ENCODE measurements at places on chromosomes 5 and 9. TPM values are rescaled to one million over a fixed set of nuclear protein-coding genes. Genes with fewer than 3 reads are reported as not detected.
A peak's percentile ranks its signal among the peaks of the same experiment; 100 is the strongest.

Gene OBP2B
- not detected for total RNA-seq

Gene HTR4
- total RNA-seq: not detected

Gene C7
- 1.4 TPM for total RNA-seq

Gene HRCT1
- total RNA-seq: not detected

Gene BAAT
- 0.17 TPM for total RNA-seq

Gene RXRA
- 25.0 TPM for total RNA-seq

Gene FOXD4L3
- not detected for total RNA-seq

Gene TMEM174
- total RNA-seq: not detected

DNA sequence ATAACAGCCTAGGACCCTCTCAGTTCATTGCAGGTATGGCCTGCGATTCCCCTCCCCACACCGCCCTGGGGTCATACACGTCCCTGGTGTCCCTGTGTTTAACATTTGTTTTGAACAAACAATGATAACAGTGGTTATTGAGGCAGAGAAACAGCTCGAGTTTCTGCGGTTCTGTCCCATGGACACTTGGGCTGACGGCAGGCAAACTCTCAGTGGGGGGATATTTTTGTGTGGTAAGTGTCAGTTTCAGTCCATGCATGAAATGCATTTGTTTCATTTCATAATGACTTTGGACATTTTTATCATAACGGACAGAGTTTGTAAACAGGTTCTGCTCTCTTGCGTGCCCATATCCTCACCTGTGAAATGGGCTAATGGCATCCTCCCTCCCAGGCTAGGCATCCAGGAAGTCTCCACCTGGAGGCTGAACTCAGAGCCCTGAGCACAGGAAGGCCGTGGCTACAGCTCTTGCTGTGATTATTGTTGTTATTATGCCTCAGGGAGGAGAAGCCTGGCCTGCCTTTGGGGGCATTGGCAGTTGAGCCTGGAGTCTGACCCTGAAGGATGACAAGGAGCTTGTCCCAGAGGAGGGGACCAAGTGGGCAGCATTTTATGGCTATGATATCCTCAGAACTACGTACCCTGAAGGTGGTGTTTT lies 190.9 kb downstream of the GADD45G start:
- no peak for DNase-seq

DNA sequence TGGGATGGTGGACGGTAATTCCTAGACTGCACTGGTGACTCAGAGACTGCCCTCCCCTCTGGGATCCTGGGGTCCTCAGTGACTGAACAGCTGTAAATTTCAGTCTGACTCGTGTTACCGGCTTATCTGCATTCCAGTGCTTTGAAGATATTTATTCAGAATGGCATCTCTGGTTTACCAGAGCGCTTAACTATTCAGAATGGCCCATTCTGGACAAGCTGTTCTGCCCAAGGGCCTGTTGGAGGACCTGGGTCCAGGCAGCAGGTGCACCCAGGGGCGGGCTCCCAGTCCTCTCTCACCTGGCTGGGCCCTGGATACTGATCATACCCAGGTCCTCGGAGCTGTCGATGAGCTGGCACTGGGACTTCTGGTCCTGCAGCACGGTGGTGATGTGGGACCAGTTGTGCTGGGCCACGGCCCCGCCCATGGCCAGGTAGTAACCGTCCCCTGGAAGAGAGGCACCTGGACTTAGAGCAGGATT lies 48.0 kb downstream of the SARDH start:
- no peak for DNase-seq

DNA sequence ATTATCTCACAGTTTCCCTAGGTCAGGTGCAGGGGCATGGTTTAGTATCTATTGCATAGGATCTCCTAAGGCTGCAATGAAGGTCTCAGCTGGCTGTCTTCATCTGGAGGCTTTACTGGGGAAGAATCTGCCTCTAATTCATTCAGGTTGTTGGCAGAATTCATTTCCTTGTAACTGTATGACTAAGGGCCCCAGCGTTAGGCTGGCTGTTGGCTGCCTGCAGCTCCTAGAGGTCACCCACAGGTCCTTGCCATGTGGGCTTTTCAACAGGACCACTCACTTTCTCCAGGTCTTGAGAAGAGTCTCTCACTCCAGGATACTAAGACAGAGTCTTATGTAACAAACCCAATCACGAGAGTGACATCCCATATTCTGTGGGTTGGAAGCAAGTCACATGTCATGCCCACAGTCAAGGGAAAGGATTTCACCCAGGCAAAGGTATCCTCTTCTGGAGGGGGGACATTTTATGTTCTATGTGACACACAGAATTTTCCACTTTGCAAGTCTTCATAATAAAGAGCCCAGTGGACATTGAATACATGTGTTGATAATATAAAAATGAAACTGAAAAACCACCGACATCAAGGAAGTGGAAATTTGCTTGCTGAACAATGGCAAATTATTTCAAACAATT lies 38.2 kb downstream of the HMHB1 start:
- no peak for DNase-seq

DNA sequence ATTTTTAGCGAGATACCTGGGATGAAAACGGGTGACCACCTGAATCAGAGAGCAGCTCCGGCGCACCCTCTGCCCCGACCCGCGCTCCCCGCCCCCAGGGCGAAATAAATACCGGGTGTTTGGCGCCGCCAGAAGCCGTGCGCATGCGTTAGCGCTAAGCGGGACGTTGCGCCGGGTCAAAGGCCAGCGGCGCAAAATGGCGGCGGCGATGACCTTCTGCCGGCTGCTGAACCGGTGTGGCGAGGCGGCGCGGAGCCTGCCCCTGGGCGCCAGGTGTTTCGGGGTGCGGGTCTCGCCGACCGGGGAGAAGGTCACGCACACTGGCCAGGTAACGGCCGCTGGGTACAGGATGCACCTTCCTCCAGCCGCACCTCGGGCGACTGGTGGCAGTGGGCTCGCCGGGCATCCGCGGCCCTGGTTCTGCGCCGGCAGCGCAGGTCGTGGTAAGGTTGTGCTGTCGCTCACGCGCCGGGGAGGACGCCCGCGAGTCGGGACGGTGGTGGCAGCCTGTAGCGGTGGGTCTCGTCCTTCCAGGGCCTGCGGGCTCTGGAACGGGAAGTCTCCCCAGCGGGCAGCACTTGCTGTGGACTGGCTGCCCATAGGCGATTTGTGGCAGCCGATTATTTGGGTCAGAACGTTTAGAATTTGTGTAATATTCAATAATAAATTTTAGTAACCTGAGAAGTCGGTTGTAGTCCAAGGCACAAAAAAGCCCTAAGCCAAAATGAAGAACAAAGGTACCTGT lies at the start of gene NDUFS6:
Gene NDUFS6 (plus strand): TSS at position 186 of the 745 bp plus-strand sequence. CDS start 11 bp downstream, at position 197.
- DNase-seq: peak; percentile 80

DNA sequence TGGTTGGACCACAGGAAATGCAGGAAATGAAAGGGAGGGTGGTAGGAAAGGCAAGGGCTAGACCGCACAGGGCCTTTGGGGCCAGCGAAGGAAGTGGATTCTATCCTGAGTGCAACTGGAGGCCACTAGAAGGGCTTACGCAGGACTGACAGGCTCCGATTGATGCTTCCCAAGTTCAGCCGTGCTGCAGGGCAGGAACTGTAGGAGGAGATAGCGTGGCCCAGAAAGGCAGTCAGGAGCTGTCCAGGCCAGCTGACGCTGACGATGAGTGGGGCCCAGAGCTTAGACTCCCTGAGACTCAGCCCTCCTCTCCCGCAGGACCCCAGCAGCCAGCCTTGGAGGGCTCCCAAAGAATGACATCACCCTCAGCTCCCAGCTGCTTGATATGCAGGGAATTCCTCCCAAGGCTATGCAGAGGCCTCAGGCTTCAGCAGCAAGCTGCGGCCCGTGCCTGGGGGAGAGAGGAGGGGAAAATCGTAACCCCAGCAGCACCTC lies 48.8 kb downstream of the KCNIP1 start:
- peak; percentile 53 for DNase-seq

- no peak for DNase-seq
These were observed 149.0 kb upstream of the GRAMD2B start for GRCh38 chr5:126274076-126274762.

GRCh38 chr5:149551227-149552037 lies at the start of gene CSNK1A1:
Gene CSNK1A1 (minus strand): TSS chr5:149551439. CDS start chr5:149550964, 475 bp downstream.
- DNase-seq: peak; percentile 98

- DNase-seq: no peak
These were observed 106.0 kb downstream of the PALM2AKAP2 start for GRCh38 chr9:109886041-109886440.

- no peak for DNase-seq
These were observed 97.4 kb upstream of the FGF10 start for GRCh38 chr5:44486591-44486990.

DNA sequence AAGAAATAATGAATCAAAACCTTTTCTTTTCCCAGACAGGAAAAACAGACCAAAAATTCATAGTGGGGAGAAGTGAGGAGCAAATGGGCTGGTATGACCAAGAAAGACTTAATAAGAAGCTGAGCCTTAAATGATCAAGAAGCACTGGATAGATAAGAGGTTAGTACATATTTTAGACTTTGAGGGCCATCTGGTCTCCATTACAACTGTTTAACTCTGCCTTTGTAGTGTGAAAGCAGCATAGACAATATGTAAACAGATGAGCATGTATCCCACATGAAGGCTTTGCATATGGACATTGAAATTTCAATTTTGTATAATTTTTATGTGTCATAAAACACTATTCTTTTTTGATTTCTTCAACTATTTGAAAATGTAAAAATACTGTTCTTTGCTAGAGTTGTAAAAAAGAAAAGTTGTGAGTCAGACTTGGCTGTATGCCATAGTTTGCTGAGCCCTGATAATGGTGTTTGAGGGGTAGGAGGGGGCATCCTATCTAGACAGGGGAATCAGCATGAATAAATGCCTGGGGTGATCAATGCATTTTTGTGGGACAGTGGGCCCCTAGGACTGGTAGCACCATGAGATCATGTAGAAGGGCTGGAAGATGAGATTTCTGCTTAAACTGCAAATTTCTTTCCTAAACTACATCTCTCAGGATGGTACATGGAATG lies 91.8 kb upstream of the GPR151 start:
- no peak for DNase-seq

DNA sequence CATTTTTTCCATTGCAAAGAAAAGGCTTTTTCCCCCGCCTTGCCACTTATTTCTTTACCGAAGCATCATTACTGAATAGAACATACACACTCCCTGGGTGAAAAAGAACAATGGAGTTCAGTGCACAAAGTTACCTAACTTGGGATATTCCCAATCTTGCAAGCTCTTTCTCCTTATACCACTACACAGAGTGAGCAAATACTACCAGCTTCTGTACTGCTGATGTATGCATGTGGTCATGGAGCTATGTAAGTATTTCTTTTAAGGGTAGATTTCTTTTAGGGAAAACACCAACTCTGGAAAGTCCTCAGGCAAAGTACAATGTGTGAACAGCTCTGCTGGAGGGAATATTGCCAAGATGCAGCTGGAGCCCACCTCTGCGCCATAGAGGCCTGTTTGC lies 81.1 kb downstream of the AOPEP start:
- DNase-seq: no peak

GRCh38 chr5:140054086-140054689 lies 11.1 kb upstream of the NRG2 start:
- DNase-seq: no peak

DNA sequence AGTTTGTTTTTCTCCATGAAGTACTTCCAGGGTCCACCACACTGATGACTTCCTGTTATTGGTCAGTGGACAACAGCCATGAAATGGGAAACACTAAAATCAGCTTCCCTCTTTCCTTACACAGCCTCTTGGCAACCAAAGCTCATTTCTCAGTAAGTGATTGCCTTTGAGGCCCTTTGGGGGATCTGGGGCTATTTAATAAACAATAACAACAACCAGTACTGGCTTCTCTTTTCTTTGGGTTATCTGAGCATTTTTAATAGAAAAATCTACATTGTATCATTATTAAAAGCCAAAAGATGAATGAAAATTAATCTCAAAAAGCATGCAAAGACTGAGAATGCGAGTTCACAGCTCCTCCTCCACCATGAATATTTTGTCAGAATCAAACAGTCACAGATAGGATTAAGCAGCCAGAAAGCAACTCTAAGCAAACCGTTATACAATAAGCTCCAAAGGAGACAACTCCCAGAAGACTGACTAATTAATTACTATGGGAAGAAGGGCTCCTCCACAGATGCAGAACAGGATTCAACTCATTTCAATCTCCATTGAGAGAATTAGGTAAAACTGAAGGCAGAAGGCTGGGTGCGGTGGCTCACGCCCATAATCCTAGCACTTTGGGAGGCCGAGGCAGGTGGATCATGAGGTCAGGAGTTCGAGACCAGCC lies 68.3 kb downstream of the SERINC5 start:
- DNase-seq: no peak

DNA sequence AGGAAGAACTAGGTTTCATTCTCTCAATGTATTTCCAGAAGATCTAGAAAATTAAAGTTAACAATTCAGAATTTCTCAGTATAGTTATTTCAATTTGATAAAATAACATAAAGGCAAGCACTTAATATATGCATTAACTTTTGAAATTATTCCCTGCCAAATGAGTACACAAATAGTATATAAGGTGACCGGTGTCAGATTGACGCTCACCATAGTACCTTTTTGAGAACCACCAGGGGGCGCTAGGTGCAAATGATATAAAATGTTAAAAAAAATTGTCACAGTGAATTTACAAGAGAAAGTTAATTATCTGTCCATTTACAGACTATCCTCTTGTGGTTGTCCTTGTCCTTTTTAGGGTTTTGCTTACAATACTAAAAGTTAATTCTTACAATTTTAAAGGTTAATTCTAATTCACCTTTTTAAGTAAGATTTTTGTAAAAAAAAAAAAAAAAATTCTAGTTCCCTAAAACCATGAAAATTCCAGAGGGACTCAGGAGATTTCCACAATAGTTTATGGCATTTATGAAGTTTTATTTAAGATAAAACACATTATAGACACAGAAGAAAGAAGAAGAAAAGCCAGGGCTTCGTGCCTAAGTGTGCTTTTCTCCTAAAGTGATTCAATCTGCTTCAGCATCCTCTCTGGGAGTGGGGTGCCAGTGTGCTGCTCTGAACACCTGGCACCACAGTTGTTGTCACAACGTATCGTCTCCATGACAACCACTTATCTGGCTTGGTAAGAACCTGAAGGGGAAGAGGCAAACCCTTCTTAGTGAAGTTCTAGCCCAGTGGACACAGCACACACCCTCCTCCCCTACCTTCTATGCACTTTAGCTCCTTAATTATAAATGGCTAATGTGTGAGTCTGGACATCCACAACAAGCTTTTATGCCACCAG lies 1.7 kb downstream of the ADAMTS16 start:
- no peak for DNase-seq

- DNase-seq: peak; percentile 50
These were observed 60.8 kb downstream of the PFDN1 start for GRCh38 chr5:140242099-140242498.

All from WTC11 (cell line).